ENCODE measurements at places on chromosomes 2 and 18.

GRCh38 chr2:160956243-160956802 lies 203.9 kb upstream of the TANK start:
- DNase-seq, result no peak

DNA sequence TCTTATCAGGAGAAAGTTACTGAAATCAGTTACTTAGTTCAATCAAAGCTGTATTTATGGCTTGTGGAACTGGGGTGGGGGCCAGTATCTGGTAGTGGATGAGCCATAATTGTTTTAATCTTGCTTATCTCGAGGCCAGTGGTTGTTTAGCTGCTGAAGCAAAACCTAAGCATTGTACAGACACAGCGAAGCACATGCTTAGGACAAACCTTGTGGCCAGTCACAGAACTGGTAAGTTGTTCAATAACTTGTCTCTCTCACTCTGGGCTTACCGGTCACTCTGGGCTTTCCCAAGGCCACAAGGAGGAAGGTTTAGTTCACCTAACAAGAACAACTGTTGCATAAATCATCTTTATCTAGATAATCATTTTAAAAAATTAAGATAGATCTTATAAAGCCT lies 296.6 kb upstream of the NETO1 start:
- DNase-seq, result no peak

DNA sequence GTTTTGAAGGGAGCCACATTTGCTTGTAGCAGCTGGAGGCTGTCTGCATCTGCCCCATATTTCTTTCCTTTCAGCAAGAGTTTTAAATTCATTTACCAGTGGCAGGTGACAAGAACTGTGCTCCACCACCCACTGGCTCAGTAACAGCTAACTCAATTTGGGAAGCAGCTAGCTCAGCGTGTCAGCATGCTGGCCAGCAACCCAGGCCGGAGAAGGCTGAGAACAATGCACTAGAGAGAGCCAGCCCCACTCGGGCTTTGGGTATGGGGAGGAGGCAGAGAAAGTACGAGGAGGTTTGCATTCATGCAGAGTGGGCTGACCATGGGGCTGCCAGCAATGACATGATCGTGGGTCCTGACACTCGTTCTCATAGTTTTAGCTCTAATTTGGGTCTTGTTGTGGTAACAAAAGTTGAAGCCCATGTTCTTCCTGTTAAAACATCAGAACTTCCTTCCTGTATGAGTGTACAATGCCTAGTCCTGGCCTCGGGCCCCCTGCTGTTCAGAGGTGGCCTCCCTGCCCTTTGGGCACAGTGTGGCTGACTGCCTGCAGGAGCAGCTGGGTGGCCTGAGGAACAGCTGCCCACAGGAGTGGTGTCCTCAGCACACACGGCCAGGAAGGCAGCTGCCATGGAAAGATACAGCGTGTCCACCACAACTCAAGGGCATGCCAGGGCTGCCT lies 23.0 kb downstream of the CDC42EP3 start:
- no peak for DNase-seq

DNA sequence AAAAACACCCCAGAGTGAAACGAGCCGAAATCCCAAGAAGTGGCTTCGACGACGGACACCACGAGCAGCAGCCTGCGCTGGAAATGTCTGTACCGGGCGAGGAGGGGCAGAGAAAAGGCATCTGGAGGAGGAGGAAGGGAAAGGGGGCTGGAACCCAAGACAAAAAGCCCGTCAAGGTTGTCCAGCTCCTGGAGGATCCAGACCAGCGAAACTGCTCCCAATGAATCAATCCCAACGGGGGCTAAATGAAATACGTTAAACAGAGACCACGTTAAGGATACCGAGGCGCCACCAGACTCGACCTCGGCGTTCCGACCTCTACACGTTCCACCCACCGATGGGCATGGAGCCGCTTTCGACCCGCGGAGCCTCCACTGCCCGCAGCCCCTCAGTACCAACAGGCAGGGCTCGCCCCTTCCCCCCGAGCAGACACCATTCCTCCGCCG lies 400 bp downstream of the CCDC88A start:
- no peak for DNase-seq

GRCh38 chr2:193980599-193980998 lies 1676.4 kb upstream of the SLC39A10 start:
- no peak for DNase-seq

DNA sequence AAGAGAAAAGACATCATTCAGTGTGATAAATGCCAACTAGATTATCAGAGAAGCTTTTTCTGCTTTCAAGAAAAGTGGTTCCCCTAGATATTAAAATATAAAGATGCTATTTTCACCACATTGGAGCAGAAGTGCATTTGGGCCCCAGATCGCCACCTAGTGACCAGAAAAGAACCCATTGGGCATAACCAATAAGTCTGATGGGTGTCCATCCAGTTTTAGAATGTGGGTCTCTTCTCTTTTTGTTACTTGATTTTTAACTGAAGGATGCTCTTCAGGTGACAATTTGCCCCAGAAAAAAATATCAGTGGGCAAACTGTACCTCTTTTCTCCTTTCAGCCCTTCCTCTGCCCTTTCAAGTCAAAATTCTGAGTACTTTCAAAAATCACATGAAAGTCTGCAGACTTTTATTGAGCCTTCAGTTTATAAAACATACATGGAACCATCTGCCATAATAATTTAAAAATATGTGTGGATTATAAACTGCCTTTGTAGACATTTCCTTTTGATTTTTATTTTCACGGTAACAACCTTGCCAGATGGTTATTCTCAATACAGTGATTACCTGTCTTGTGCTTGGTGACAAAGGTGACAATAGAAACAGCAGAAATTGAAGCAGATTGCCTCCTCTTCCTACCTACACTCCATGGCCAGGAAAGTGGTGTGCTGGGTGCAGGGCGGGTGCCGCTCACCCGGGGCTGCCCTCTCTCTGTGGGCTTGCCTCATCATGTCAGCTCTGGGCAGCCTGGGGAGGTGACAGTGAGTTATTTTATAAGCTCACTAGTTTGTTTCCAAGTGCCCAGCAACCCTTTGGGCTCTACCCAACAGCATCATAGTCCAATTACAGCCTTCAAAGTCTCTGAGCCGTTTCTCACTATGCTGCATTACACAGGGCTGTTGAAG lies 124.5 kb downstream of the DCDC2C start:
- no peak for DNase-seq

DNA sequence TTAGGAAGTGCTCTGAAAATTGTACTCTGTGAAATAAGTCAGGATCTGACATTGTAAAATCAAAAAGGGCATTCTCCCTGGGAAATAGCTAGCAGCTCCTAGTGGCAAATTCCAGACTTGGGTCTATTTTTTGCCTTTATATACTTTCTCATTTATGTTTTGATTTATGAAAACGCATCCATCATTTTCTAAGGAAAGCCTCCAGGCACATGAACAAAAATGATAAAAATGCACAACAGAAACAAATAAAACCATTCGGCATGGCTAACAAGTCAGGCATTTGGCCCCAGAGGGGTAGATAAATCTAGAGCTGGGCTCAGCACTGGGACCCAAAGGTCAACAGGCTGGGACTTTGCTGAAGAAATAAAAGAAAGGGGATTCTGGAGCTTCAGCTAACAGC lies 167.0 kb downstream of the BCL11A start:
- no peak for DNase-seq

GRCh38 chr2:15672961-15673918 lies 81.6 kb downstream of the DDX1 start:
- DNase-seq, result no peak

- DNase-seq, result no peak
Observed at GRCh38 chr2:72275084-72275483, 127.4 kb upstream of the CYP26B1 start.

DNA sequence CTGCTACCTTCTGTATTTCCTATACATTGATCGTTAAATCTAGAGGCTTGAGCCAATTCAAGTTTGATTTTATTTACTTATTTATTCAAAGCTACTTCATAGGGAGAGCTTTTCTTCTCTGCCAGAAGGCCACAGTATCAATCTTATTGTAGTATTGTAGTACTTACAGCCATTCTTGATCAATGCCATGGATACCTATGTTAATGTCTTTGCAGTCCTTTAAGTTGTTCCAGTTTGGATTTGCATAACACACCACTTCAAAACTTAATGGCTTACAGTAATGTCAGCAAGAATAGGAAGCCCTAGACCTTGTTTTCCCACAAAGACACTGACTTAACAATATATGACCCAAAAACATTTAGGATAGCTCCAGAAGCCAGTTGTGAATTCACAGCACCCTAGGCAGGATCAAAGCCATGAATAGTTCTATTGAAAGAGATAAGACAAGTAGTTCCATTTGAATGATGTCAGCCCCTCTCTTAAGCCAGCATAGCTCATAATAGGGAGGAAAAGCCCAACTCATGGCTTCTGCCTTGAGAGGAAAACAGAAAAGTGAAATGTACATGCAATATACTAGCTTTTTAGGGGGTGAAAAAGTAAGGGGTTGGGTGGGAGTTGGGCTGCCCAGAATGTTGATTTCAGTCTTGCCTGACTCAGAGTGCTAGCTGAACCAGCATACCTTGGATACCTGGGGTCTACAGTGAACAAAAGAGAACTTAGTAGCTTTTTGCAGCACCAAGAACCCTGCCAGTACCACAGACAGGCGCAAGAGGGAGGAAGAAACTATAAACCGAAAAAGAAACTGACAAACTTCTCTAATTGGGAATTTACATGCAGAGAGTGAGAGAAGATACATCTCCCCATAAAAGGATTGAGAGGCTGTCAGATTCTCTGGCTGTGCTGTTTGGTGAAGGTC lies 101.4 kb downstream of the CAMKMT start:
- no peak for DNase-seq

All from NCI-H1105 (cell line).